ENCODE measurements at places on chromosomes 5 and 9.

- no peak for DNase-seq
These were observed 408.5 kb downstream of the TMEM38B start for GRCh38 chr9:106102821-106103220.

DNA sequence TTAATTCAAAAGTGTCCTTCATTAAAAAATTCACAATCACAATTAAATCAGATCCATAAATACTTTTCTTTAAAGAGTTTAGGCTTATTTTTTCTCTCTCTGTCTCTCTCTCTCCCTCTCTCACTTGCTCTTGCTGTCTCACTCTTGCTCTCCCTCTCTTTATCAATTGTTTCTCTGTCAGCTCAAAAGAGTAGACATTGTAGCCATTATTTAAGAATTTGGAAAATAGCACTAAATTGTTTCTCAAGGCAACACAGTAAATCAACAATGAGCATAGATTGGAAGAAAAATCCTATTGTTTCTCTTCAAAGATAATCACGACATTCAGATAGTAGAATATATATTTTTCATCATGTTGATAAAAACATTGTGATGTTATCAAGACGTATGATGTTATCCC is 1114.0 kb downstream of the PTPRD start:
- no peak for DNase-seq

GRCh38 chr5:62333250-62333794 is 27.3 kb downstream of the KIF2A start:
- DNase-seq, result no peak

GRCh38 chr5:59724482-59725391 is 168.8 kb downstream of the PDE4D start:
- DNase-seq, result no peak

GRCh38 chr9:26744191-26744965 is 148.2 kb downstream of the CAAP1 start:
- no peak for DNase-seq

DNA sequence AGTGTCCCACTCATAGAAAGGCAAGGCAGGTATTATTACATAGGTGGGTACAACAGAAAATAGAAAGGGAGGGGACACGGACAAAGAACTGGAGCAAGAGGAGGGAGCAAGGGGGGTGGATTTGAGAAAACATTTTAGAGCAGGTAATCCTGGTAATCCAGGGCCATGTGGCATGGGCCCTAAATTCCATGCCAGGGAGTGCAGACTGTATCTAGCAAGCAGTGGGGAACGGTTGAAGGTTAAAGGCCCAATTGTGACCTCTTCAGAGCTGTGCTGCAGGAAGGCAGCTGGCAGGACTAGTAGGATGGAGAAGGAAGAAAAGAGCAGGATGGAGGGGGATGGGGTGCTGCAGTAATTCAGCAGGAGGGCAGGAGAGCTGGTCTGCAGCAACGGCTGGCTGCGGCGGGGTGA is 75.2 kb downstream of the PDE6A start:
- no peak for DNase-seq

GRCh38 chr9:84996029-84996428 is 326.5 kb downstream of the NTRK2 start:
- no peak for DNase-seq

DNA sequence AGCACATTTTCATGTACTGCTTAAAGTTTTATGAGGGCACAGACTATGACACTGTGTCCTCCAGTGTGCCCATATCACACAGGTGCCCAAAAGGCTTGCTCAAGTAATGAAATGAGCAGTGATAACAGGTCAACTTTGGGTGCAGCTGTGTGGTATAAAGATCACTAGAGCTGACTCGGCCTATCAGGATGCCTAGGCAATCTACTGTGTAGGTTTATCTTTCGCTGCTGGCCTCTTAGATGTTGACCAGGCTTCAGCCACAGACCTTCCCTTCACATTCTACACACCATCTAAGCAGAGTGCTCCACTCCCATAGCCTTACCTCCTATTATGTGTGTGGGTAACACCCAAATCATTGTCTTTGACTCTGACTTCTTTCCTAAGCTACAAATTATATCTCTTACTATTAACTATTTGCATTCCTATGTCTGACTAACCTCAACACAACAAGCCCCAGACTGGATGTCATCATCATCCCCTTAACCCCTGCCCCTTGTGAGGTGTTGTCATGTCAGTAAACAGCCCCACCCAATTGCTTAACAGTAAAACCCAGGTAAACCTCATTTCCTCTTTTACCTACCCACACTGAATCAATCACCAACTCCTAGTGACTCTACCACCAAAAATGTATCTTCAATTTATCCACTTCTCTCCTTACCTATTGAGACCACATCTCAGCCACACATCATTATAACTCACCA is 2.5 kb downstream of the SREK1IP1 start:
- DNase-seq, result no peak

GRCh38 chr9:125409217-125409636 is 147.6 kb downstream of the GAPVD1 start:
- no peak for DNase-seq

- no peak for DNase-seq
These were observed 242.2 kb downstream of the SMARCA2 start for GRCh38 chr9:2257248-2257929.

DNA sequence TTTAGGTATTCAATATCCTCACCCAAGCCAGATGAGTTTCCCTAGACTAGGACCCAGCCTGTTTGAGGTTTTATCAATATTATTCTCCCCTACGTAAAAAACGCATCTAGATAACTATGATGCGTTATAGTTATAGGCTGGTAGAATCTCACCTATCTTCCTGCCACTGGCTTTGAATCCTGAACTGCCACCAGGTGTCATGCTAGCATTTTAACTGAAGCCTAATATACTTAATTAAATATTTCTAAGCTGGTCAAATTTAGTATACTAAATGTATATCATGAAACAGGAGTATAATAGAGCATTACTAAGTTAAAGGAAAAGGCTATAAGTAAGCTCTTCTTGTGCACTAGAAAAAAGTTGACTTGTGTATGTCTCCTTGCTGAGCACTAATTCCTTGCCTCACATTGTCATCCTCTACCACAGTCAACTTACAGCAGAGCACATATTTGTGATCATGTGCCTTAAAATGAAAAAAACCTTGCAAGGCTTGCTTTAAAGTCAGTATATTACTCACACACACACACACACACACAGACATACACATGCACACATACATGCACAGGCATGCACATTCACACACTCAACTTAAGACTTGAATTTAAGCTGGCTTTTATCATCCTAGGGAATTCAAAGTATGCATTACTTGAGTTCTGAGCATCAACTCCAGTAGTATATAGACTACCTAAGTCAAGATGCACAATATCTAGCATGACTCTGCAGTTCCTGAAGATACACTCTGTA is 303.4 kb downstream of the ADGRV1 start:
- no peak for DNase-seq

DNA sequence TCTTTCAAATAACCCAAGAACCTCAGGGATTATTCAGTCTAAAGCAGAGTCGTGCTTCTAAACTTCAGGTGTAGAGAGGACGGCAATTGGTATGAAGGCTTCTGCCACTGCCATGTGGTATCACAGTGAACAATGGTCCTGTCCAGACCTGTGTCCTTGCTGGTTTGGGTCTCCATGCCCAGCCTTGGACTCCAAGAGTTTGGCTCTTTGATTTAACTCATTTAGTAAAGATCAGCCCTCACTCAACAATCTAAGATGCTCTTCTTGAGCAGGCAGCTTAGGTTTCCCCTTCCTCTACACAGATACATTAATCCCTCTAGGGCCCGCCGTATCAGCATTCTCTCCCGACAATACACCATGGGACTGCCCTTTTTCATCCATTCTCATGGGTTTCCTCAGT is 518.0 kb downstream of the RAB3C start:
- DNase-seq, result no peak

GRCh38 chr5:169185626-169186025 is 115.3 kb downstream of the SLIT3 start:
- DNase-seq, result no peak

GRCh38 chr9:83583151-83584014 is 39.6 kb upstream of the IDNK start:
- DNase-seq, result peak; percentile 6

DNA sequence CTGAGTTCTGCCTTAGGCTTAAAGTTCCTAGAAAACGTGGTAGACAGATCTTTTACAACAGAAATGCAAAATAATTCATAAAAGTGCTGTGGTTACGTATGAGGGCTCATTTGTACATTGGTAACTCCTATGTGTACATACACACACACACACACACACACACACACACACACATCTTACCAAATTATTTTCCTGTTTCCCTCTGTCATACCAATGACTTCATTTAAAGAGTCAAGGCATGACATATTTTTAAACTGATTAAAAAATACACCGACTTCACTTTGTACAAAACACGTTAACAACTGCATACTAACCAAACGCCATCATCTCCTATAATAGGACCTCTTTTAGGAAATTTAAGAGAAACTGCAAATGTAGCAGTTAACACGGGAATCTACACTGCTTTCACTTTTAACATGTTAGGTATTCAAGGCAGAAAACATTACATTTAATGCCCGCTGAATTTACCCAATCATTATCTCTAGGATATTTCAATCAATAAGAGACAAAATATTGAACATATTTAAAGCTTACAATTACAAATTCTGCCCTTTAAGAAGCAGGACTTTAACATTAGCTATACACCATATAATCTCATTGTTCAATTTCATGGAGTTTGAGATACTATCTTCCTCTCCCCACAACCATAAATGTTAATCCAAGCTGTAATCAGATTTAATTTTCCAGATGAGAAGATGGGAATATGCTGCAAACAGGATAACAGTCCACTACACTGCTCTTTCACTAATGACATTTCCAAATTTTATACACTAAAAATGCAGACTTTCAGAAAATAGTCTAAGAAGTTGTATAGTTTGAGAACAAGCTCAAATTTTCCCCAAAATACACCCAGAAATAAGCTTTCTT is 133.1 kb downstream of the DENND1A start:
- DNase-seq, result no peak

DNA sequence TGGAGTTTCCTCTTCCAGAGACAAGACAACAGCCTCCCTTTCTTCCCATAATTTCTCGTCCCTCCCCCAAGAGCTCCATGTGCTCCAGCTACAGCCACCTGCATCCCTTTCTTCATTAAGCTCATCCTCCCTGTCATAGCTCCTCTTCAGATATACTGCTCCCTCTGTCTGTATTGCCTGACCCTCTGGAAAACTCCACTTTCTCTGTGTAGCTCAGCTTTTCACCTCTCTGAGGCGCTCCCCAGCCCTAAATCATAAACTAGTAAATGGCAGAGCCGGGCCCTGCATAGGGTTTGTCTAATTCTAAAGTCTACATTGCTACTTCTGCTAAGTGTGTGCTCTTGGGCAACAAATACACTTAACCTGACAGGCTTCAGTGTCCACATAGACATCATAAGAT is 8.8 kb upstream of the PLIN2 start:
- DNase-seq, result no peak

- DNase-seq, result no peak
These were observed 101.8 kb upstream of the MAST4 start for GRCh38 chr5:66494437-66494836.

DNA sequence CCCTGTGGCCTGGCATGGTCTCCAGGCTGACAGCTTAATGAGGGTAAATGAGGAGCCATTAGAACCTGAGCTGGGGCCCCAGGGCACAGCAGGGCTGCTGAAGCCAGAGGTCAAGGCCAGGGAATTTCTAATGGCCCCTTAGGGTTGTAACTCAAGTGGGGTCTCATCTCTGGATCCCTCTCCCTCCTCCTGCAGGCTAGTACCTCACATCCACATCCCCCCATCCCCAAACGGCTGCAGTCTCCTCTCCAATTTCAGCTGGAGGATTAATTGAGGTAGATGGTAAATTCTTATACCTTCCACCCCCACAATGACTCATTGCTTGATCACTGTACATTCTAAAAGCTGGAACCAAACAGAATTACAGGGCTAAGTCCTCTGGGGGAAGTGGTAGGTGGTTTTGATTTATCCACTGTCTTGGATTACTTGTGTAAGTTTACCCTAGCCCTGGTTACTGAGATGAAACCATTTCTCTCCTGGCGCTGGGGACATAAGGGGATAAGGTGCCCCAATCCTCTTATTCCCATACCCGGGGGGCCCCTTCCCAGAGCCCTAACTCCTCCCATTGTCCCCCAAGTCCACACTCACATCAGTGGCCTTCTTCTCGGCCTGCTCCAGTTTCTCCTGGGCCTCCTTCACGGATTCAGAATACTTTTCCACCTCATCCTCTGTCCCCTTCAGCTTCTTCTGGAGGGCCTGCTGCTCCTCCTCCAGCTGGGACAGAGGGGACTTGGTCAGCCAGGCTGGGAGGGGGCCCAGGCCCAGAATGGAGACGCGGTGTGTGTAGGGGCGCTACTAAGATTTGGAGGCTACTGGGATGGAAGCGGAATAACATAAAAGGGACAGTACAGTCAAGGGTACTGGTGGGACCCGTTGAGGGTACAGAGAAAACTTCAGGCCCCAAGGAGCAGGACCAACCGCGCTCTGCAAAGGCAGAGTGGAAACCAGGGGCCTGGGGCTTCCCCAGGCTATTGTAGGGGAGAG is 875 bp downstream of the TPM2 start:
- DNase-seq, result no peak

DNA sequence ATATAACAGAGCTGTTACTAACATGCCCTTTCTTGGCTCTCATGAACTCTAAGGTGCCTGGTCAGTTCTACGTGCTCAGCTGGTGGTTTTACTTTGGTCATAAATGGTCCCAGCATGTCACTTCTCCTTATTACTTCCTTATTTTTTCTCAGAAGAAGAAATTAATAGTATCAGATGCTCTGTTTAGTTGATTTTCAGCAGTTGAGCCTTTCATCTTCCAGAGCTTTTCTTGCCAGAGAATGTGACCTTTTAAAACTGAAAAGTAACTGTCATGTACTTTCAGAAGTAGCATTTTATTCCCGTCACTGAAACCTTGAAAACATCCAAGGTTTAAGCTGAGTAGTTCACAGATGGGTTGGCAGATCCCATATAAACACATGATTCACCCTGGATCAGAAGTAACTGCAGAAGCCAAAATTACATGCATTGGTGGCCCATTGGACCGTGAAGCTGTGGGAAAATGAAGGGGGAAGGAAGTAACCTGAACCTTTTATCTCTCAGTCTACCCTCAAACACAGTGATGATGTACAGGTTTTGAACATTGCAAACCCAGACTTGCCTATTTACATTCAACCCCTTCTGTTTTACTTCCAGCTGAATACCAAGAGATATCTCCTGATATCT is 50.5 kb downstream of the HACD4 start:
- DNase-seq, result no peak

DNA sequence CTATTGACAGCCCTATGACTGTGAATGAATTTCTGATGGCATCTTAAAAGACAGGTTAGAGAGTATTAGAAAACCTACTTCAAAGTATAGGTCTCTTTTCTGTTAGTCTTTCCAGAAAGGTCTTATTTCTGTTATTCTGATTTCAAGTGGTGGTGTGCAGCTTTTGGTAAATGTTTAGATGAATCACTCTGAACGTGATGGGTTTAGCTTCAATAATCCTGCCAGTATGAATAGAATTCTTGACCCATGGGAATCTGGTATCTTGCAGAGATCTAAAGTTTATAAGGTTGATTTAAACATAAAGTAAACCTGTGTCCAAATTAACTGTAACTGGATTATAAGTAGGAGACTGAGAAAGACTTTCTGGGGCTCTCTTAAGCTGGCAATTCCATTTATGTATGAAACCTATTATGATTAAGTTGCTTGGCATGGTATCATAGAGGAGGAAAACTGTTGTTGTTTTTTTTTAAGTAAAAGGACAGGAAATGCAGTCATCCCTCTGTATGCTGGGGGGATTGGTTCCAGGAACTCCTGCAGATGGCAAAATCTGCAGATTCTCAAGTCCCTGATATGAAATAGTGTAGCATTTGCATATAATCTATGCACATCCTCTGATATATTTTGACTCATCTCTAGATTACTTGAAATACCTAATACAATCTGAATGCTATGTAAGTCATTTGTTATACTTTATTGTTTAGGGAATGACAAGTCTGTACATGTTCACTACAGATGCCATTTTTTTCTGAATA is 77.0 kb upstream of the ADAMTS19 start:
- no peak for DNase-seq

Data from effector CD4-positive, alpha-beta T cell (primary cell).